ENCODE measurements at places on chromosomes 5 and 9.

DNA sequence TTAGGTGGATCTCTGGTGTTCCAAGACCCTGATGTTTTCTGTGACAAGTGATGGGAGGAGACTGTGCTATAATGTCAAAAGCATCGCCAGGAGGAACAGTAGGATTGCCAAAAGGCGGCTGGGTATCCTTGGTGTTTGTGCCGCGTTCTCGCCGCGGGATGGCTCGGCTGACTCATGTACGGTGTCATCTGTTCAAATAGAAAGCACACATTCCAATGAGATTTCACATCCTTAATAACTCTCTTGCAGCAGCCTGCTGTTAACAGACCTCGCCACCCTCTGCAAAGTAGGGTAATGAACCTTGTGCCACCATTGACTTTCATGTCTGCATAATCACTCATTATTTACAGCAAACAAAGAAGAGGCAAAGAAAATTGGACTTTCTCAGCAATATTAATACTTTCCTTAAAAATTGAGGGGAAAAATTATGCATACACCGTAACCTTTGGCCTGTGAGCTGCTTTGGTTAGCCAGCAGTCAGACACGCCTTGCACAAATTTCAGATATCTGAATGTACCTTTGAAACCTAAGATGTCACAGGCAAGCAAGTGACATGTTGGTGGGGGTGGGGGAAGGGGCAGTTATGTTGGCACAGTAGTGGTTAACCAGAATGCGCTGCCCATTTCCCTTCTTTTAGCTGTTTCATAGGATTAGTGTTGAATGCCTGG is 289.4 kb downstream of the EFNA5 start:
- no peak for DNase-seq

- no peak for DNase-seq
These were observed 407.6 kb downstream of the DNAH5 start for GRCh38 chr5:13536933-13537332.

DNA sequence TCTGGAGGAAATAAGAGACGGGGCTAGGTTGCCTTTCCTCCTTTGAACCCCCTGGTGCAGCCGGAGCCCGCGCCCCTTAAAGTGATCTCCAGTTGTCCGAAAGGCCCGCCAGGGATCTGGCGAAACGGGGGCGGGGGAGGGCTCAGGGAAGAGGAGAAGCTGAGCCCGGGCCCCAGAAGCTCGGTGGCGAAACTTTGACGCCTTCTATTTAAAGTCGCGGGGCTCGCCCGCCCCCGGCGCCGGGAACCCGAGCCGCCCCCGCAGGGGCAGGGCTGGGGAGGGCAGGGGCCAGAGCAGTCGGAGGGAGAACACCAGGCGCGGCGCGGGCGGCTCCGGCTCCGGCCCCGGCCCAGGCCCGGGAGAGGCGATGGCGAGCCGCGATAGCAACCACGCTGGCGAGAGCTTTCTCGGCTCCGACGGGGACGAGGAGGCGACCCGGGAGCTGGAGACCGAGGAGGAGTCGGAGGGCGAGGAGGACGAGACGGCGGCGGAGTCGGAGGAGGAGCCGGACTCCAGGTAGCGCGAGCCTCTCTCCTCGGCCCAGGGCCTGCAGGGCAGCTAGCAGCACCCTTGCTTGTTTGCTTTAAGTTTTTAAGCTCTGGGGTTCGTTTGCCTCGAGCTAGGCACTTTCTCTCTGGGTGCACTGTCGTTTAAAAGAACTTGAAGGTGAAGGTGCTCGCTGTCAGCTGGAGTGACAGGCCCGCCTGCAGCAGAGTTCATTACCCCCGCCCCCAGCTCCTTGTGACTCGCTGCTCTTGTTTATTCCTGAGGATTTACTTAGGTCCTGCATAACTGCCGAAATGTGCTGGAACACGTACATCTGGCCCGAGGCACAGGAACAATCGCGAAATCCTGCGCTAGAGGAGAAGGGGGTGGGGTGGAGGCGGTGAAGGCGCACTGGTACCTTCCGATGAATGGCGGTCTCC is at the start of gene CMYA5:
Gene CMYA5 (plus strand): TSS at position 296 of the 926 bp plus-strand sequence. CDS start 72 bp downstream, at position 368.
- peak; percentile 14 for DNase-seq

DNA sequence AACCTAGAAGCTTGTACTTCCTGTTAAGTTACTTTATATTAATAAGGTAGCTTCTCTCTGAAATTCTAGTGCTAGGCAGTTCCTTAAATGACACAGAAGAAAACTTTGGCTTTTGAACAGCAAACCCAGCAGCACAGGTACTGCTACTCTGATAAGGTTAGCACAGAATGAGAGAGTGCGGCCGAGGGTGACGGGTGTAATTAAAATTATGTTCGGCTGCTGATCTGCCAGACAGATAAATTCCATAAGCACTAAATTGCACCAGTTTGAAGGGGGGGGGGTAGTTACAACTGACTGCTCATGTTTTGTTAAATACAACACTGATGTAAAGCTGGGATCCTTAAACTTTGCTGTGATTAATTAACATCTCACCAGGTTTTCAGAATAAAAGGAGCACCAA is 475.1 kb downstream of the SPOCK1 start:
- no peak for DNase-seq

DNA sequence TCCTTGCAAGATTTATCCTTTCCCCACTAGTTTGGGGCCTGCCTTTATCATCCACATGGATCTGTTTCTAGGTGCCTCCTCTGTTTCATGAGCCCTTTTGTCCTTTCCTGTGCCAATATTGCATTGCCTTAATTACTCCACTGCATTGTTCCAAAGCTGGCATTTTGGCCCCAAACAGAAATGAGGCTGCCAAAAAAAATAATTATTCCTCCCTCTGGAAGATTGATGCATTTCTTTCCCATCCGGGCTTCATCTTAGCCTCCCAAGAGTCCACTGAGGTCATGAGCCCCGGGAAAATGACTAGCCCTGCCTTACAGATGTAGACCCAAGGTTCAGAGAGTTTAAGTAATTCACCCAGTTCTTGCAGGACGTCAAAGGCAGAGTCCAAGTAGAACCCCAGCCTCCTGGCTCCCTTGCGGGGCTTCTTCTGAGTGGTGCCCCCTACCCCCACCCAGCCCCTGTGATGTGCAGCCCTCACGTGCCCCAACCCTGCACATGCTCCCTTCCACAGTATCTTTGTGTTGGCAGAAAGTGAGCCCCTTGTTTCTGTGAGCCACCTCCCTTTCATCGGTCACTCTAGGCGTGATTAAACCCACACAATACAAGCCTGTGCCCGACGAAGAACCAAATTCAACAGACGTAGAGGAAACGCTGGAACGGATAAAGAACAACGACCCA is 62.1 kb downstream of the TMOD1 start:
- DNase-seq: no peak

DNA sequence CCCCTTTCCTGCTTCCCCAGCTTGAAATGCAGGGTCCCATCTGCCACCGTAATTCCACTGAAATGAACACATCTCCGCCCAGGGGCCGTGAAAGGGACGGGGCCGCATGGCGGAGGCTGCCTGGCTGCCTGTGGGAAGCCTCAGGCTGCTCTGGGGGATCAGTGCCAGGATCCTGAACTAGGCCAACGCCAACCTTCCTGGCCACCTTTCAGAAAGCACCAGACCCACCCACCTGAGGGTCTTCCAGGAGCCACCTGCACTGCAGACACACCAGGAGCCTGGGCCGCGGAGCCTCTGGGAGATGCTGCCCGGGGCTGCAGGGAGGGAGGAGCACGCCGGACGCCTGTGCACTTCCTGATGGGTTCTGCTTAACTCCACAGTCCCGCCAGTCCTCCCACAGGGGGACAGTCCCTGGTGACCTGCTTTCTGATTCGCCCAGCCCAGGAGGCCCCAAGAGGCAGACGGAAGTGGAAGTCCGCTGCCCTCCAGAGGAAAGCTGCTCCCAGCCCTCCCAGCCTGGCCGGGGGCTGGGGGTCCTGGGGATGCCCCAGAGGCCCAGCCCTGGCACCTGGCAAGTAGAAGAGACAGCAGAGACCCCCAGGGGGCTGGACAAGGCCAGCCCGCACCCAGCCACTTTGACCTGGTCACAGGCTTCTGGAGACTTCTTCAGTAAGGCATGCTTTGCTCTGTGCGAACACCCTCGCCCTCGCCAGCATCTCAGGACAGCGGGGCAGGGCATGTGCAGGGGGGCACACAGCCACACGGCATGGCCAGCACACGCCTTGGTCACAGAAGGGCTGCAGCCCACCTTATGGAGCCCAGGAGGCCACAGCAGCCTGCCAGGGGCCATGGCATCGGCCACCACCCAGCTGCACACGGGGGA is at the start of gene CARD9:
Gene CARD9 (minus strand): TSS at position 370 of the 883 bp plus-strand sequence. CDS start 1,591 bp downstream, outside the sequence.
- no peak for DNase-seq

DNA sequence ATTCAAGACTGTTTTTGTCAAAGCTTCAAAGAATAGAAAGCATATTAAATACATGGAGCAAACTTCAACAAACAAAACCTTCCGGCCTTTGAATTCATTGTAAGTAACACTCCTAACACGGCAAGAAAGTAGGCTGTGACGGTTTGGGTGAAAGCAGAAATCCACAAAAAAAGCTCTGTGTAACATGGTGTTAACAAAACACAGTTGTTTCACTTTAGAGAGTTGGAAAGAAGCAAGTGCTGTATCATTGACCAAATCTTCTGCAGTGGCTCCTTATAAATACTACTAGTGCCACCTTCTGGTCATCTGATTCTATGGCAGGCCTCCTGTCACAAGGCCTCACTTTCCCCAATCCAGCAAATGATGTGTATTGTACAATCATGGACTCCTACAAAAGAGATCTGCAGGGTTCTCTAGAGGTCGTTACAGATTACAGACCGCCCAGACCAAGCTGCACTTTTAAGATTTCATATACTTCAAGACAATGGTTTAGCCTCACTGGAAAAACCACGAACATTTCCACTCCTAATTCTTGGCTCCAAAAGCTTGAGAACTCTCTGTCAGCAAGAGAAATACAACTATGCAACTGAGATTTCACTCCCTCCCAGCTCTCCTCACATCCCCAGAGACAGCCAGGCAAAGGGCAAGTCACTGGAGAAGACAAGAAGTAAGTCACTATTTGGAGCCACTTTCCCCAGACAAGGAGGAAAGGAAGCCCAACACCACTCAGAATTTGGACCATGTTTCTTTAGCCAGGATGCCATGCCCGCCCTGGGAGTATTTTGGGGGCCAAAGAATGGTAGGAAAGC is 196.2 kb downstream of the DTWD2 start:
- peak; percentile 65 for DNase-seq

DNA sequence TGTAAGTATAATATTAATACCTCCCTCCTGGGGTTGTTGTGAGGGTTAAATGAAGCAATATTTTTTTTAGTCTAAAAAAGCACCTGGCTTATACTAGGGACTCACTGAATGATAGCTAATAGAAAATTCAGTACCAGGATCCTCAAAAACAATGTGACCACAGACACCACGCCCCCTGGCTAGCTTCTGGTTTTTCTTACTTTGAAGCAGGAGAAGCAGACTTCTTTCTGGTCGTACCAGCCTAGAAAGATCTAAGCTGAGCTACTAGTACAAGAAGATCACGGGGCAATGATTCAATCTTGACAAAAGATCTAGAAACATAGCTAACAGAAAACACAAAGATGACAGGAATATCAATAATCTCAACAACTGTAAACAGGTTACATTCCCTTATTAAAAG is 218.5 kb upstream of the SLC30A5 start:
- no peak for DNase-seq

GRCh38 chr9:14345354-14346230 is 31.7 kb upstream of the NFIB start:
- DNase-seq: no peak

DNA sequence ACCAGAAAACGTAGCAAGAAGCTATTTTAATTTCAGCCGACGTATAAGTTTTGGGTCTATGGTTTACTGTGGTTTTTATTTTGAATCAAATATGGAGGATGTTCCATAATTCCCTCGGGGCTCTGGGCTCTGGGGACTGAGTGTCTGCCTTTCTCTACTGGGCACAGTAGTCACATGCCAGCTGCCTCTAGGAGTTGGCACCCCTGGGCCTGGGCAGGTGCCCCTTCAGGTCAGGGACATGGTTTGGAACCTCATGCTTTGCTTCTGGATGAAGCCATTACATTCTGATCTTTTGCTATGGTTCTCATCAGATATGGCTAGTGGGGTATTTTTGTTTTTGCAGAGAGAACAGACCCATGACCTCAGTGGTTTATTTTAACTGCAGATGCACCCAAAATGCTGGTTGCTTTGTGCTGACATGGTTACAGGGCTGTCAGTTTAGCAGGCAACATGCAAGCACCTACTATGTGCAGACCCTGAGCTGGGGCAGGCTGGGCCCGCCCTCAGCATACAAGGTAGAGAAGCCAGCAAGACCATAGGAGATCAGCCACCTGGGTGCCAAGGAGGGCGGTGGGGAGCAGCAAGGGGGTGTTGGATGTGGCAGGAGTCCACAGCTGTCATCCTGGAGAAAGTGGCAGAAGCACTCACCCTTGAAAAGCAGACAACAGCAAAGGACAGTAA is 54.5 kb upstream of the PSD2 start:
- no peak for DNase-seq

DNA sequence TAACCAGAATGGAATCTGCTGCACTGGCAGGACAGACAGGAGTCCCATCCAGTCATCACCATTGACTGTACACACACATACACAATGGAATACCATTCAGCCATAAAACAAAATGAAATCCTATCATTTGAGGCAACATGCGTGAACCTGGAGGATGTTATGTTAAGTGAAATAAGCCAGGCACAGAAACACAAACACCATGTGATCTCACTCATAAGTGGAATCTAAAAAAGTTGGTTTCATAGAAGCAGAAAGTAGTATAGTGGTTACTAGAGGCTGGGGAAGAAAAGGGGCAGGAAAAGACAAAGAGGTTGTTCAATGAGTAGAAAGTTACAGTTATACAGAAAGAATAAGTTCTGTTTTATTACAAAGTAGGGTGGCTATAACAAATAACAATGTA is 884.0 kb upstream of the ACO1 start:
- no peak for DNase-seq

DNA sequence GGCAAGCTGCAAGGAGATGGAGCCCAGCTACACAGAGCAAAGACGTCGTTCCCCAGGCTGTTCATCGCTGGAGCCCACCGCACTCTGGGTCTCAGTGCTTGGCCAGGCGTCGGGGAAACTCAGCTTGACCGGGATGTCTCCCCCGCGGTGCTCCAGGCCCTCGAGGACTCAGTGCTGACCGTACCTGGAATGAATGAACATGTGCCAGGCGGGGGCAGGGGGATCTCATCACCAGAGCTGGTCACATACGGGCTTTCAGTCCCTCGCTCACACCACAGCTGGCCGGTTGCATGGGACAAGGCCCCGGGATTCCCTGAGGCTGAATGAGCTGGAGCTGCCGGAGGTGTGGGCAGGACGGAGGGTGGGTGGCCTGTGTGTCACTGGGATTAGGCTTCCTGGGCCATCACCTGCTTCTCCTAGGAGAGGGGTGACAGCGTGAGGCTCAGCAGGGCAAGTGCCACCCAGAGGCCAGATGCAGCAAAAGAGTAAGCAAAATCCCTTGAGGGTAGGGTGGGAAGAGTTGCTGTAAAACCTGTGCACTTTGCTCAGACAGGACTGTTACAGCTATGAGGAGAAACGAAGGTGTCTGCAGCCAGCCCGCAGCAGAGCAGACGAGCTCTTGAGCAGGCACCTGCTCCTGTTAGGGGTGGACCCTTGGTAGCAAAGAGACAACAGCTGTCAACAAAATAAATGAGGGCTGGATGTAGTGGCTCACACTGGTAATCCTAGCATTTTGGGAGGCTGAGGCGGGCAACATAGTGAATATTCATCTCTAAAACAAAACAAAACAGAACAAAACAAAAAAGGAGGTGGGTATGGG is 70.7 kb upstream of the RAPGEF1 start:
- no peak for DNase-seq
